ENCODE measurements at places on chromosomes 2 and 18. TPM values are rescaled to one million over a fixed set of nuclear protein-coding genes. Genes with fewer than 3 reads are reported as not detected.

Gene TMEM178A
- total RNA-seq, result 0.16 TPM

Gene TRMT61B
- total RNA-seq, result 18.9 TPM

Gene SERPINB10
- not detected for total RNA-seq

Gene CTLA4
- 50.9 TPM for total RNA-seq

Gene CASP8
- 37.9 TPM for total RNA-seq

Data from activated naive CD8-positive, alpha-beta T cell treated with anti-CD3 and anti-CD28 coated beads for 36 hours (primary cell).